GM23338 (cell line): ENCODE measurements at places on chromosomes 12 and 14.

DNA sequence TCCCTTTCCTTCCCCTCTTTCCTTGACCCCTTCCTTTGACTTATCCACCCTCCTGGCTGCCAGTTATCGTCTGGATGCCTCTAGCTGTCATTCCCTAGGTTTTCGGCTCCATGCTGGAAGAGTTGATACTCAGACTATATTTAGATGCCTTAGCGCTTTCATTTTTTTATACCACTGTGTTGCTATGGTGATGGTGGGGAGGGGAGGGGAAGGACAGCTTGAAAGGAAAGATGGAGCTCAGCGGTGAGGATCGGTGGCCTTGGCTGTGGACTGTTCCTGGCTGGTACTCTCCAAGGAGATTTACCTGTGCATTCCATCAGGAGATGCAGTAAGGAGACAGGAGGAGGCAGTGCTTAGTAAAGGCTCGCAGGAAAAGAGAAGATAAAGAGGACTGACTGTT lies 108.7 kb downstream of the SLC8A3 start:
- no peak for DNase-seq

- DNase-seq, result peak; percentile 71
Measured at GRCh38 chr14:85131226-85131922, 398.6 kb upstream of the FLRT2 start.

DNA sequence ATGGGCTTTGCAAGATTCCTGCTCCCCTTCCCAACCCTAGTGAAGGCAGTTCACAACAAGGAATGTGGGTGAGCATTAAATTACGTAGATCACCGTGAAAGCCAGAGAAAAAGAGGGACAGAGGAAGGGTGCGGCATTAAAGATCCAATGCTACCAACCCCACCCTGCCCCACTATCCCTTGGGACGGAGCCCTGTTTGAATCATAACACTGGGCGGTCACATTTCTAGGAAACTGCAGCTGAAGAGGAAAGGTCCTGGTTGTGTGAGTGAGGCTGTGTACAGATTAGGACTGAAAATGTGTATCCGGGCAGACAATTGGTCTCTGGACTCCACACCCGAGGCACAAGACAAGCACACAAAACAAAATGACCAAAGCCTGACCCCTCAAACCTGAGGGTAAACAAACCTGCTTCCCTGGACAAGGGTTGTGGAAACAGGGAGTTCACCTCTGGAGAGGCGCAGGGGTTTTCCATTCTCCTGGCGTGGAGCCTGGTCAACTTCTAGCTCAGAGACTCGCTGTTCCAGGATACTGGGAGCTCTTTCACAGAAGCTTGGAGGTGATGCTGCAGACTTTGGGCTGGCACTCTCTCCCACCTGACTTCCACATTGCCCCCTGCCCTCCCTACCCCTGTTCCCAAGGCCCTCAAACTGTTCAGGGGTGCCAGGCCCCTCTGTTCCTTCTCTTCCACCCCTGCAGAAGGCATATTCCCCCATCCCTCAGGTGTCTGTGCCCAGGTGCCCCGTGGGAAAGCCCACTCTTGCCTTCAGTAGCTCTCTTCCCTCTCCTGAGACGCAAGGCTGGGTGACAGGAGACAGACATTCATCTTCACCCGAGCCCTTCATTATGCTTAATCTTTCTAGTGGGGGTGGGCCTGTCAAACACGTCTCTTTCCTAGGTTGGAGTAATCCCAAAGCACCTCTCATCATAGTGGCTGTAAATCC lies 16.5 kb downstream of the NINJ2 start:
- DNase-seq, result no peak

DNA sequence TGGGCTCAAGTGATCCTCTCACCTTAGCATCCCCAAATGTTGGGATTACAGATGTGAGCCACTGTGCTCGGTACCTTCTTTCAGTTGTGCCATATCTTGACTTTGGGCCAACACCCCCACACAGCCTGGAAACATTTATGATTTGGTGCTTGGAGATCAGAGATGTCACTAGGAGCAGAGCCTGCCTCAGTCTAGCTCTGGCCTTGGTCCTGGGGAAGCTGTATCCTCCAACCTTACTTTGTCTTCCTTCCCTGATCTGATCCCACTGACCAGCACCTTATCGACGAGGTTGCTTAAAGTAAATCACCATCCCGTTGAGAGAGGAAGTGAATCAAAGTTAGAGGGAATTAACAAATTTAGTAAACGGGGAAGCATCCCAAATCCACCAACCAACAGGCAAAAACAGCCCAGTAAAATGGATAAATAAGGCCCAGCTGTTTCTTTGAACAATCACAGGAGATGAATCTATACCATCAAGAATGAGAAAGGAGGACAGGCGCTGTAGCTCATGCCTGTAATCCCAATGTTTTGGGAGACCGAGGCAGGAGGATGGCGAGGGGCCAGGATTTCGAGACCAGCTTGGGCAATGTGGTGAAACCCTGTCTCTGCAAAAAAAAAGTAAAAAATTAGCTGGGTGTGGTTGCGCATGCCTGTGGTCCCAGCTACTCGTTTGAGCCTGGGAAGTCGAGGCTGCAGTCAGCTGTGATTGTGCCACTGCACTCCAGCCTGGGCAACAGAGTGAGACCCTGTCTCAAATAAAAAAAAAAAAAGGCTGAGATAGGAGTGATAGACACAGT lies 3.4 kb downstream of the PLBD2 start:
- no peak for DNase-seq

- no peak for DNase-seq
Measured at GRCh38 chr14:22311636-22312035, 277.4 kb downstream of the DAD1 start.

DNA sequence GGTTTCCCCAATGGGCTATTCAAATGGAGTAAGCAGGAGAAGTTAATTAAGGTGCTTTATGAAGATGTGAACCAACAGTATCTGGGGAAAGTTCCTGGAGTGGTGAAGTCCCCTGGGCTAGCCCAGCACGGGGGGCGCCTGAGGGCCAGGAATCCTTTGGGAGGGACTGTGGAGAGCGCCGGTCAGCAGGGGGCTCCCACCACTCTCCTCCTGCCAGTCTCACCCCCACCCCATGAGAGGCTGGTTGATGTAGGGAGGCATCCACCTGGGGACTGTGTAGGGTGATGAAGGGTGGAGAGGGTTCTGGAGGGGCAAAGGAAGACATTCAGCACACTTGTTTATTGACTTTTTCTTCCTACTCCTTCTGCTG lies 4.4 kb downstream of the CEBPE start:
- DNase-seq, result no peak

DNA sequence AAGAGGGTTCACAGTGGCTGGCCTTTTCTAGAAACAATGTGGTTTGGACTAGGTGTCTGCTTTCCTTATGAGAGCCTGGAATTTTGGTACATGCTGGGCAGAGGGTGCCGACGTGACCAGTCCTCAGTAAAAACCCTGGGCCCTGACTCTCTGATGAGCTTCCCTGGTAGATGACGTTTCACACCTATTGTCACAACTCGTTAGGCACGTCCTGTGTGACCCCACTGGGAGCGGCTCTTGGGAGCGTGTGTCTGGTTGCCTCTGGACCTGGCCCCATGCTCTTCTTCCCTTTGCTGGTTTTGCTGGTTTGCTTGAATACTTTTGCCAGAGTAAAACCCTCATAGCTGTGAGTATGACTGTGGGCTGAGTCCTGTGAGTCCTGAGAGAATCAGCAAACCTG lies 136.9 kb downstream of the RIMBP2 start:
- no peak for DNase-seq

GRCh38 chr12:69540987-69541386 lies 44.3 kb upstream of the CCT2 start:
- DNase-seq, result no peak

DNA sequence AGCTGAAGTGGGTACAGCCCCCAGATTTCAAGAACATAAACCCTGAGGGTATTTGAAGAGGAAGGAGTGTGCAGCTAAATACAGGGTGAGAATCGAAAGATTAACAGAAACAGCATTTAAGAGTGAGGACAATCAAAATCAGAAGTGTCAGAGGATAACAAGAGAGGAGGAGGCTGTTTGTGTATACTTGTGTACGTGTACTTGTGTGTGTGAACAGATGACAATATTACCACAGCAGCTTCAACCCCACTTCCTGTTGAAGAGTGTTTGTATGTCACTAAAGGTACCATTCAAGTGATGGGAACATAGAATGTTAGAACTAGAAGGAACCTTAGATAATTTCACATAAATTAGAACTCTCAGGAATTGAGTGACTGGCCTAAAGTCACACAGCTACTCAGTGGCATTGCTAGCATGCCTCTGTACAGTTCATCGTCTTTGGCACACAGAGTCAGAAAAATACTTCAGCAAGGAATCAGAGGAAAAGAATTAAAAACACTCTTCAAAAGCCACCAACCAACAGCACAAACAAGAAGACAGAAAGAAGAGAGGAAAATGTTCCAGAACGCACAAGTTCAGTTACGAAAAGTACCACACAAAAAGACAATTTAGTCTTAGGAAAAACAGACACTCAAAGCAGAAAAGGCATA lies 164.3 kb upstream of the BCL2L14 start:
- DNase-seq, result no peak

DNA sequence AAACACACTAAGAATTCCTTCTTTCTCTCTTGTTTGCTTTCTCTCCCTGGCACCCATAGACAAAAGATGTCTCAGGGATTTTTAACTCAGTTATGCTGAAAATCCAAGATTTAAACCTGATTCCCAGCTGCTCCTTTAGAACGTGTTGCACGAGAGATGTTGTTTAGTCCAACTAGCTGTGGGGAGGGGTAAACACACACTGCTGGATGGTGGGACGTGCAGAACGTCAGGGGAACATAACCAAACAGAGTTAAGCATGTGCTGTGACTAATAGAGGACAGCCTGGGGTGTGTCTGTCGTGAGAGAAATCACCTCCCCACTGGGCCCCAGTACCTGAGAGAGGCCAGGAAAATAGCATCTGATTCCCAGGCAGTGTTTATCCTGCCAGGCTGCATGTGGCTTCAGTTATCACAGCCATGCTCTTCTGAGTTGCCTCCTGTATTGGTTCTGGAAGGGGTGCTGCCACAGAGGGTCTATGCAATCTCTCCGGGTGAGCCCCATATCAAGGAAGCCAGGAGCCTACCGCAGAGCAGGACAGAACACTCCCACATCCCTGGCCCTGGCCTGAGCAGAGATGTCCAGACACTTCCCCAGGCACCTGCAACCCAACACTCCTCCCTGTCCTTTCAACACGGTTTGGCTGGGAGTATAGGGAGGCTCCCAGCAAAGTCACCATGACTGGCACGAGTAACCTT lies 112.7 kb upstream of the EGLN3 start:
- DNase-seq, result no peak

GRCh38 chr14:105023791-105024480 lies 3.1 kb upstream of the CDCA4 start:
- no peak for DNase-seq

- peak; percentile 57 for DNase-seq
Measured at GRCh38 chr14:23704890-23705289, 68.7 kb downstream of the DHRS2 start.

- no peak for DNase-seq
Measured at GRCh38 chr12:104282109-104282508, 21.4 kb upstream of the EID3 start.

GRCh38 chr14:35284506-35284905 lies 7.7 kb upstream of the PSMA6 start:
- DNase-seq, result no peak

DNA sequence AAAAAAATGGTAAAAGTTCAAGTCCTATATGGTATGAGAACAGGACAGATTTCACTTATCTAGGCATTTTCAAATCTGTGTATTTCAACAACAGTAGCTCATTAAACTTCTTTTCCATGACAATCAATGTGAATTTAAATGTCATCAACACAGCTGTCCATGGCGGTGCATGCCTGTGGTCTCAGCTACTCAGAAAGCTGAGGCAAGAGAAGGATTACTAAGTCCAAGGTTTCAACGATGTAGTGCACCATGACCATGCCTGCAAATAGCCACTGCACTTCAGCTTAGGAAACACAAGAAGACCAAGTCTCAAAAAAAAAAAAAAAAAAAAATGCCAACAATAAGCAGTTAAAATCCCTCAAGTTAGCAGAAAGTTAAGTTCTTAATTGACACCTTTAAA lies 214.6 kb downstream of the C12orf50 start:
- DNase-seq, result no peak
